ENCODE measurements at places on chromosomes 3 and 15.

- no peak for DNase-seq
Measured at GRCh38 chr3:65326574-65326973, 638.8 kb upstream of the ADAMTS9 start.

GRCh38 chr3:49417516-49418120 lies 4.7 kb downstream of the AMT start:
- no peak for DNase-seq

DNA sequence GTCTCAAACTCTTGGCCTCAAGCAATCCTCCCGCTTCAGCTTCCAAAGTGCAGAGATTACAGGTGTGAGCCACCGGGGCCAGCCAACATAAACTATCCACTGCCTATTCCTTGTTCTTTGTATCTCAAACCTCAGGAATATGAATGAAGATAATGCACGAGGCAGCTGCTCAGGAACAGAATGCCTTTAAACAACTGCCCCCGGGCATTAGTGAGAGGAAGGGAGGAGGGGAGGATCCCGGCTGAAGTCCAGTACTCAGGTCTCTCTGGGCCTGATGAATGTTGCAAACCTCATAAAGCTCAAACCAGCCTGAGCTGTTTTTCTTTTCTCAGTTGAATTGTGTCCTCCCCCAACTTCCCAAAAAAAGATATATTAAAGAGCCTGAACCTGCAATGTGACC lies 26.9 kb upstream of the MTMR14 start:
- no peak for DNase-seq

DNA sequence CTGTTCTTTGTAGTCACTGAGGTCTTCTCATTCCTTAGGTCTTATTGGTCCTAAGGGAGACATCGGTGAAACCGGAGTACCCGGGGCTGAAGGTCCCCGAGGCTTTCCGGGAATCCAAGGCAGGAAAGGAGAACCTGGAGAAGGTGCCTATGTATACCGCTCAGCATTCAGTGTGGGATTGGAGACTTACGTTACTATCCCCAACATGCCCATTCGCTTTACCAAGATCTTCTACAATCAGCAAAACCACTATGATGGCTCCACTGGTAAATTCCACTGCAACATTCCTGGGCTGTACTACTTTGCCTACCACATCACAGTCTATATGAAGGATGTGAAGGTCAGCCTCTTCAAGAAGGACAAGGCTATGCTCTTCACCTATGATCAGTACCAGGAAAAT lies 11.6 kb downstream of the ADIPOQ start:
- DNase-seq = no peak

Measured in hematopoietic multipotent progenitor cell (in vitro differentiated cells).